ENCODE measurements at places on chromosomes 7 and 10.

DNA sequence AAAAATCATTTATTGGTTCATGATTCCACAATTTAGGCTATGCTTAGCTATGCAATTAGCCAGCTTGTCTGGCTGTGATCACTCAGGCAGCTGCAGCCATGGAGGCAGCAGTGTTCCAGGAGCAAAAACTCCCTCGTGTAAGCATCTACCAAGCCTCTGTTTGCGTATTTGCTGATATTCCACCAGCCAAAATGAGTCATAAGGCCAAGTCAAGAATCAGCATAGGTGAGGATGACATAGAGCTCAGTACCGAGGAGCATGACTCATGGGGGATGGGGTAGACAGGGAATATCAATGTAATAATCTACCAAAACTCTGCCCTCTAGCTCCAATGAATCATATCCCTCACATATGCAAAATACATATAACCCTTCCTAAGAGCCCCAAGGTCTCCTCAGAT is 63.3 kb downstream of the IMMP2L start:
- DNase-seq = no peak

DNA sequence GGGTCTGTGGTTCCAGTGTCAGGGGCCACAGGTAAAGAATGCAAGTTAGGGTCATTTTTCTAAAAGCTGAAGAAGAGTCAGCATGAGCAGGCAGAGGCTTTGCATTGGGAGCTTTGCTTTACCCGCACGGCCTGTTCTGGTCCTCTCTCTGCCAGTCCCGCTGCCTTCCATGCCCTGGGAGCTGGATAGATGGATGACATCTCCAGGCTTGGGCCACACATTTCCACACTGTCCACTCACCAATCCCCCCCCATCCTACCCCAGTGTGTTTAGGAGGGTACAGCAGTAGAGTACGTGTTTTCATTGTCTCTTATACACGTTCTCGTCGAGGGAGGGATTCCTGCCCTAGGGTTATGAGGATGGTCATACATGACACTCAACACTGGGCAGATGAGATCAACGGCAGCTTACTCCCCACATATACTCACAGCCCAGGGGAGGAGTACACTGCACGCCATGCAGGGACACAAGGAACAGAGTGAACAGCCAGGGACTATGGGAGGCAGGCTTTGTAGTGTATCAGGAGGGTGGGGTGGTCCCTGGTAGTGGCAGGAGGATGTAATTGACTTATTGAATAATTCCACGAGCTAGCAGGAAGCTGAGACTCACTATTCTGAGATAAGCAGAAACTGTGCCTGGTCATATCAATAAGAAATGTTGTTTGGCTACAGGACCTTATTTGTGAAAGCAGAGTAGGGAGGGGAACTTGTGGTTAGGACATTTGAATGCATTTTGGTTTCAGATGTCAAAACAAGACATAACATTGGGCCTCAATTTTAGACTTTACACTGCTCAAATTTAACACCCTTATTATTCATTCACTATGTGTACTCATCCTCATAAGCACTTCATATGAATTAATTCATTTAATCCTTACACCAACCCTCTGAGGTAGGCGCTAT is 36.6 kb downstream of the PLPP4 start:
- DNase-seq = no peak

GRCh38 chr7:91266067-91266688 is 1.9 kb downstream of the FZD1 start:
- DNase-seq = no peak

DNA sequence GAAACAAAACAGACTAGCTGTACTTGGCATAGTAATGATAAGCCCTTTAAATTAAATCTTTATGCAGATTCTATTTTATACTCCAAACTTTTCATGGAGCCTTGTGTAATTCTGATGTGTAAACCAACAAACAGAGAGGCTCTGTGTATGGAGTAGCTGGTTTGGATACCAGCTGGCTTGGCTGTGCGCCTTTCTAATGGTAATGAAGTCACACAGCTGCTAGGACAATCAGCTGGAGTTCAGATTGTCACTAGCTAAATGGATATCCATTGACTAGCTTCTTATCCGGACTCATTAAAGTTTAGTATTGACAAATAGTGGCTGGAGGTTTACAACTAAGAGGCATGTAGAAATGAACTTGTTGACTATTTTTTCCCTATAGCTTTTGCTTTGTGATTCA is 398.4 kb downstream of the DGKB start:
- DNase-seq = no peak

DNA sequence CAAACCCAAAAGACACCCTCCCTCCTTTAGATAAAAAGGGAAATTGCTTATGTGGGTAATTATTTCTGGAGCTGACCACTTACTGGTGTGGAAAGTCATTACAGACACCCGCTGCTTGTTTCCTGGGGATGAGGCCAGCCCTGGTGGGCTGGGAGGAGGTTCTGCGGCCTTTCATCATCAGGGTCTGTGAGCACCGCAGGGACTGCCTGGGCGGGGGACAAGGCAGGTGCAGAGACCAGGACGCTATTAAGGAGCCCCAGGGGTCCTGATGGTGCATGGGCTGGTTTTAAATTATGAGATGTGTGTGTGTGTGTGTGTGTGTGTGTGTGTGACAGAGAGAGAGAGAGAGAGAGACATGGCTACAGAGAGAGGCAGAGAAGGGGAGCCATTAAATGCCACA is 171.2 kb downstream of the DNAJB6 start:
- DNase-seq = no peak

DNA sequence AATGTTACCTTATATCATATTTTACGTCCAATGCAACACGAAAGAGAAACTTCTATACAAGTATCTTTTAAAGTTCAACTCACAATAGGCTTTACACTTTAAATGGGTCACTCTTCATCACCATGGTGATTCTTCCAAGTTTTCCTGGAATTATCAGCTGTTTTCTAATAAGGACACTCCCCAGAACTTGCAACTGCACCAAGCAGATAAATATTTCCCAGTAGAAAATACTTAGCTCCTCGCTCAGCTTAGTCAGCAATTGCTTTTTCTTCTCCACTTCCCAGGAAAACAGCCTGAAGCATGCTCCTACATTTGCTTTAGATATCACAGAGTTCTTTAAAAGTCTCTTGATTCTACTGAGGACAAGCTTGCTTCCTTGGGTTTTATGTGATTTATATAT is 25.7 kb upstream of the ADD3 start:
- no peak for DNase-seq

Data from stimulated activated CD4-positive, alpha-beta T cell treated with anti-CD3 and anti-CD28 coated beads, Interleukin-12 subunit alpha, Interleukin-12 subunit beta, amount 100 ng/mL, for 24 hours (primary cell).